ENCODE measurements at places on chromosomes 12 and 14.
A peak's percentile ranks its signal among the peaks of the same experiment; 100 is the strongest.

- DNase-seq = no peak
Observed at GRCh38 chr12:55716582-55716957, 724 bp downstream of the BLOC1S1 start.

DNA sequence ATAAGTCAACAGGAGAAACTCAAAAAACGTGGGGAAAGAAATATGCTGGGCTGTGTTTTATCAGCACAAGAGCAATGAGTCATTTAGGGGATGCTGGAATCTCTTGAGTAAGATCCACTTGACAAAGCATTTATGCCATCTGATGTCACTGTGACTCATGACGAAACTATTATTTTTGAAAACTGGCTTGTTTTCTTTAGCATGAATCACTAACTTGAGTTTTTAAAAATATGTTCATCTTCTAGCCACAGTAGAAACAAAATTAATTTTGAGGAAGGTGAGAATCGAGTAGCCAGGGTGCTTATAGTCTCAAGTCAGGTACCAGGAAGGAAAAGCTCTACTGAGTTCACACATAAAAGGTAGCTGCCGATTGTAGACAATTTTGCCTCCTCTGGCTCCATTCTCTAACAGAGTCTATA, 456.2 kb upstream of the MGAT4C start:
- DNase-seq = peak; percentile 99

- DNase-seq = peak; percentile 96
Observed at GRCh38 chr14:100486025-100486828, 101.0 kb downstream of the BEGAIN start.

- peak; percentile 6 for DNase-seq
Observed at GRCh38 chr12:16189849-16190248, 87.6 kb downstream of the SLC15A5 start.

DNA sequence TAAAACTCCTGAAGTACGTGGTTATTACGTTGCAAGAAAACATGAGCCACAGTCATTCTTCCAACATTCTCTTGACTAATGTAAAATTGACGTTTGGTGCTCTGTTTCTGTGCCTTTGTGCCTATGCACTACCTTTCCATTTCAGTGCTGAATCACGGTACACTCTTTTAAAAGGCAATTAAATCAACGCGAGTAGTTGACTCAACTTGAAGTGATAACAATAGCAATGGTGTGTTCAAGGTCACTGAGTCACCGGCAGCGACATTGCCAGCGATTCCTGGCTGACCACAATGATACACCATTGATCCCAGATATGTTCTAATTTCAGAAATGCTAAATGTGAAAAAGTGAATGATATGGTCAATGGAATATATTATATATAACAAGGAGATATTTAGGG, 17.8 kb downstream of the AK7 start:
- no peak for DNase-seq

GRCh38 chr12:132106921-132107320, 37.2 kb downstream of the DDX51 start:
- DNase-seq = peak; percentile 6

DNA sequence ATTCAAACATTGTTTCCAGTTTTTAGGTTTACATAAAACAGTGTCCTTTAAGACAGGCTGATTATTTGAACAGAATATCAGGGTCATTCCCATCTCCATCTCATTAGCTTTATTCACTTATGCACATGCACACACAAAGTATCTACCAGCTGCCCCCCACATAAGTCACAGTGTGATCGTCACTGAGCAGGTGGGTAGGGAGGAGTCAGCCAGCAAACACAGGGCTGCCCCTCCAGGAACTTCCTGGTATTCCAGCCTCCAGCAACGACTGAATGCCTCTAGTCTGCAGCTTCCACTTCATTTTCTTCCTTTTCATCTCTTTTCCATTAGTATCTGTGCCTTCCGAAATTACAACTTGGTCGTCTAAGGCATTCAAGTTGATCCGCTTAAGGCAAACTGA, 48.8 kb upstream of the FOXN3 start:
- DNase-seq = no peak

- DNase-seq = no peak
Observed at GRCh38 chr14:34340025-34340625, 121.9 kb downstream of the SPTSSA start.

DNA sequence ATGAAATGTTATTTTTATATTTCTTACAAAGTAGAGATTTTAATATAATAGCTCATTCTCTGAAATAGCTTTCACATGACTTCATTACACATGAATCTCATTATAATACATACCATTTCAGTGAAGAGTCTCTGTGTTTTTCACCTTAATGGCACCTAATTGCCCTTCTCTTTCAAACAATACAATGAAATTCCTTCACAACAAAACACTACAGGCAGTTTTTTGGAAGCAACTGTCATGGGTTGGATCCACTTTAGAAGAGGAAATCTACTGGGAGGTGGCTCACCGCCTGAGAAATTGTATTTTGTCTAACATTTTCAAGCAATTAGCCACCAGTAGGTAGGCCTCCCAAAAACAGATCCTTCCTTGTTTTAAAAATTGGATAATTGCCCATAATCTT, 40.3 kb upstream of the RGS6 start:
- DNase-seq = no peak

DNA sequence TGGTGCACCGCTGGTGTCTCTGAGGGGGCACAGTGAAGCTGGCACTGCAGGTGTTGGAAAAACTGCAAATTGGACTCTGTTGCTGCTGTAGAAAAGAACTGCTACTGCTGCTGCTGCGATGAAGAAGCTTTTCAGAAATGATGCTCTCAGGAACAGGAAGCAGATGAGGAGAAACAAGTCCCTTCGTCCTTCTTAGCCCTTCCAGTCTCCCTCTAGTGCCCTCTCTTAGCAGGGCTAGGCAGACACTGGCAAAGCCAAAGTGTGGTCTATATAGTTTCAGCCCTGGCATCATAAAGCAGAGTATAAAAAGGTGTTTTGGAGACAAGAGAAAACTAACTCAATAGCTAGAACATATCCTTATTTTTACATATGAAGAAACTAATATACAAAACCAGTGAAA, 174.5 kb downstream of the MYRFL start:
- no peak for DNase-seq

GRCh38 chr14:93059917-93060545, 55.7 kb downstream of the ITPK1 start:
- no peak for DNase-seq

DNA sequence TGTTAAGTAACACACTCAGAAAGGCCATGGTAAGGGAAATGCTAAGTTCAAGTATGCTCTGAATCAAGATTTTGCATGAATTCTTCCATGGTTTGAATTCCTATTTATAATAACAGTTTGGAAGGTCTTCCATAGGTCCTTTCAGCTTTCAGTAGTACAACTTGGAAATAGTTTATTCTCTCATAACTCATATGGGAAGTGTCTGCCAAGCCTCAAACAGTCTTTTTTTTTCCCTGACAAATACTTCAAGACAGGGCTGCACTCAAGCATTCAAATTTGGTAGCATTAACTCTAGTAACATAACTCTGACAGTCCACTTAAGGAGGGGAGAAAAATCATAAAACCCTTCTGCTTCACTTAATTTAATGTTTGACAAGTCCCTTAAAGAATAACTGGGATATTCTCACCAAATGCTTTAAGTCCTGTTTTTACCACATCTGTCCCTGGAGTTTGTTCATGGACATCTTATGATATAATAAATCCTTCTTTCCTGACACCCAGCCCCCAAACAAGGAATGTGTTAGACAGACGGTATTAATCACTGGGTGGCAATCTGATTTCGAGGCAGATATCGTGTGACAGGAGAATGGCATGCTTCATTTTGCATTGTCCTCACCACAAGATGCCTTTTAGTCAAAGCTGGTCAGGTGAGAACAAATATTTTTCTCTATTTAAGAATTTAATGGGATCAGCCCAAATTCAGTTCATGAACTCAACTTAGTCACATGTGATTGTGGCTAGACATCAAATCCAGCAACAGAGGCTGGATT, 165.7 kb downstream of the BMP4 start:
- peak; percentile 9 for DNase-seq

GRCh38 chr12:44930972-44931600, 55.0 kb upstream of the NELL2 start:
- peak; percentile 70 for DNase-seq

DNA sequence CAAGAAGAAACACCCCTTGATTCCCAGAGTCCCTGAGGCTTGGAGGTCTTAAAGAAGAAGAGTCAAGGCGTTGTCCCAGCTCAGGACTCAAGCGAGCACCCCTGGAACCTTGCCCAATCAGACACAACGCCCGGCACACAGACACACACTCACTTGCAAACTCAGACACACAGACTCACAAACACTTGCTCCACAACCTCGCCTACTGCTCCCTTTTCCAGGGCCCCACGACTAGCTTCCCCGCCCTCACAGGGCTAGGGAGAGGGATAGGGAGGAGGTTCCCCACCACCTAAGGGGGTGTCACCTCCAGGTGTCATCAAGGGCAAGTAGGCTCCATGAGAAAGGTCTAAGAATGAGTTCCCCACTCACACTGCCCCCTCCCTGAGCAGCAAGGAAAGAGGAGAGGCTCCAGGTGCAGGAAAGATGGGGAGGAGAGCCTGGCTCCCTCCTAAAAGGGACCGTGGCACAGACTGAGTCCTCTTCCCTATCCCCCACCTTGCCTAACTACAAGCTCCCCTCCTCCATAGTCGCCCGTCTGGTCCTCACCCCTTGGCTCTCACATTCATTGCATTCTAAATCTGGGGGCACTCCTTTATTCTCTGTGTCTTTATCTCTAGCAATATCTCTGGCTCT, 717 bp downstream of the WNT10B start:
- no peak for DNase-seq
